ENCODE measurements at places on chromosomes 2 and 18. TPM values are rescaled to one million over a fixed set of nuclear protein-coding genes. Genes with fewer than 3 reads are reported as not detected.

GRCh38 chr2:168056242-168056787 is 191.1 kb downstream of the STK39 start:
- no peak for DNase-seq

- DNase-seq = no peak
Measured at GRCh38 chr2:239309398-239310245, 91.2 kb downstream of the HDAC4 start.

Gene RAMP1
- total RNA-seq = 0.68 TPM

DNA sequence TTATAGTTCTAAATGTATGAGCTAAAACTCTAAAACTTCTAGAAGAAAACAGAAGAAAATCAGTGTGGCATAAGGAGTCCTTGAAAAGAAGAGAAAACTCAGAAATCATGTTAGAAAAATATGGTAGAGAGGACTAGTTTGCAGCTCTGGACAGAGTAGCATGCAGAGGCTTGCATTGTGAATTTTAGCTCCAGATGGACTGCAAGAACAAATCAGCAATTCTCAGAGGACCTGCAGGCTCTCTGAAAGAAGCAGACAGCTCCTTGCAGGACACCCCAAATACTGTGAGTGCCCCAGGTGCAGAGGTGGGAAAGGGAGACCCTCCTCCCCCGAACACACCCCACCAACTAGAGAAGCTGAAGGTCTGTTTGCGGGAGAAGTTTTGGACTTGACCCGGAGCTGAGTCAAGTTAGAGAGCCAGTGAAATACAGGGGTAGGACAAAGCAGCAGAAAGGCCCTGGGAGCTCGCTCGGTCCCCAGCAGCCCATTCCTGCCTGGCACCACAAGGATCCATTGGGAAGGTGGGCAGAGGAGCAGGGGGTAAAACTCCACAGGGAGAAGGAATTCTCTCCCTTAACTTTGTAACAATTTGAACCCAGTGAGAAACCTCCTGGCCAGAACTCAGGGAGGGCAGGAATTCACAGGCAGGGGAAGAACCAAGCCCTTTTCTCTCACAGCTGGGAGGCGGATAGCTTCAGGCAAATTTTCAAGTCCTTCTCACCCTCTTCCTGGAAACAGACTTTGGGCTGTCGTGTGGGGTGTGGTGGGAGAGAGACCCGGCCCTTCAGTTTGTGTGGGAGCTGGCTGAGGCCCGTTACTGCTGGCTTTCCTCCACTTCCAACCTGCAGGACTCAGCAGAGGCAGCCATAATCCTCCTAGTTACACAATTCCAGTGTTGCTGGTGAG is 216.2 kb upstream of the SLC35G4 start:
- DNase-seq = no peak

DNA sequence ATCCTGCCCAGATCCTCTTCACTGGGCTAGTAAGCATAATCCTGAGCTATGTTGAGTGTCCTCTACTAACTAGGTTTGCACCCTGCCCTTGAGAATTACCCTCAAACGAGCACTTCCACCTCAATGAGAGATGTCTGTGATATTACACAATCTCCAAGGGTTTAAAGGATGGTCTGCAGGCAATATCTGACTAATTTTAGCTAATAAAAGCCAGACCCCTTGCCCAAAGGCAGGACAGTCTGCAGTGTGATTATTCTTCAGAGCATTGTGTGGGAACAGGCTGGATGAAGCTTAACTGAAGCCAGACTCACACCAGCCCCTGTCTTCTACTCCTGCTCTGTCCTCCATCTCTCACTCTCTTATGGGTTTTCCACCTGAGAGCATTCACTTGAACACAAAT is 544.9 kb upstream of the DDX18 start:
- no peak for DNase-seq

DNA sequence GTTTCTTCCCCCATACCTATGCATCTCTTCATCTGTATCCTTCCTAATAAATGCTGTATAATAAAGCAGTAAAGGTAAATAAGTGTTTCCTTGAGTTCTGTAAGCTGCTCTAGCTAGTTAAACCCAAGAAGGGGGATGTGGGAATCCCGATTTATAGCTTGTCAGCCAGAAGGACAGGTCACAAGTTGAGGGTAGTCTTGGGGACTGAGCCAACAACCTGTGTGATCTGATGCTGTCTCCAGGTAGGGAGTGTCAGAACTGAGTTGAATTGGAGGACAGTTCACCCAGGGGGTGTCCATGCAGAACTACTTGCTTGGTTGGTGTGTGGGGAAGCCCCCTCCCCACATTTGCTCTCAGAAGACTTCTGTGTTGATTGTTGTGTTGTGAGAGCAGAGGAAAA is 112.4 kb downstream of the LDLRAD4 start:
- DNase-seq = no peak

DNA sequence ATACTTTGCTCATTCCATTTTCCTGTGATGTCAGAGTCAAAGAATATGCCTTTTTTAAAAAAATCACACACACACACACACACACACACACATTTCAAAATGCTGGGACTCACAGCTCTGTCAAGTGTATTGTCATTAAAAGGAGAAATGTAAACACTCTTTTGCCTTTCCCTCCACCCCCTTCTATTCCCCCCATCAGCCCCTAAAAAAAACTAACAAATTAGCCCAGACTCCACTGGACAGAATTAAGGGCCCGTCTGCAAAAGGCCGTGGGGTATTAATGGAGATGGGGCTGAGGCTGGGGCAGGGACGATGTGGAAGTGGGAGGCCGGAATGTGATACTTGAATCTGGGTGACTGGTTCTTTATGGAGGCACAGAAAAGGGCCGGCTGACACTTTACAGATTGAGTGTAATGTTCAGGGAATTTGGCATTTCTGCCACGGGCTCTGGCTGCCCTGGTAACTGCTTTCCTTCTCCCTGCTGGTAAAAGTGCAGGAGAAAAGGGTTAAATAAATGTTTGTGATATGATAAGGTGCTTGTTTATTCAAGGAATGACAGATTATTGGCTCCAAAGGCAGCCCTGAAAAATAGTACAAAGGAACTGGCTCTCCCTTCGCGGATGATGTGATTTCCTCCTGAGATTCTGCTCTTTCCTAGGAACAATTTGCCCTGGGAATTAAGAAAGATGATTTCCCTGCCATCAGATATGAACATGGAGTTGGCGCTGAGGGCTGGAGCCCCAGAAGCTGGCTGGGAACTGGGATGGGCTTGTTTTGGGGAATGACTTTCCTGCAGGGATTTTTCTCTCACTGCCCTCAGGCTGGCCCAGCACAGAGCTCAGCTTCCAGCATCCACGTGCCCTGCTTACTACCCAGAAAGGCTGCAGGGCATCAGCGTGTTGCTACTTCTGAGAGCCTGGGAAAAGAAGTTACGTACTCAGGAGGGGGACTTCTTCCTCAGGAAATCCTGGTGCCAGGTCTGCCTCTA is 52.8 kb upstream of the CTAGE1 start:
- no peak for DNase-seq

Gene ALPP
- total RNA-seq = not detected

DNA sequence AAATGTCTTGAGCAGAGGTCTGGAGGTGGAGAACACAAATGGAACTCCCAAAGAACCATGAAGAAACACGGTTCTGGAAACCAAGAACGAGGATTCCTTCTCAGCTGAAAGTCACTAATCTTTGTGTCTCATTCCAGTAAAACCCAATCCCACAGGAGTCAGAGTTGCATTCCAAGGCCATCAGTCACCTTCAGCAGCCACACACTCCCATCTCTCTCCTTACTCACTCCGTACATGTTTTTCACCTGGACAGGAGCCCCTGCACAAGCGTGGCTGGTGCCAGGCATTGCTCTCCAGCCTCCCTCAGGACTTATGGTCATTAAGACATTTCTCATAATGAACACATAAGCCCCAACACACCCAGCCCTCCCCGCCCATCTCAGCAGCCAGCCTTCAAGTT is 175.4 kb upstream of the SIX2 start:
- DNase-seq = no peak

Gene CLIP4
- 42.6 TPM for total RNA-seq

- DNase-seq = no peak
Measured at GRCh38 chr2:17311106-17311619, 207.1 kb downstream of the RAD51AP2 start.

All from activated naive CD8-positive, alpha-beta T cell treated with anti-CD3 and anti-CD28 coated beads, Interleukin-2, amount 10 ng/mL, durations not matched to agents 7 days and 5 days (primary cell).